ENCODE measurements at places on chromosomes 11 and 22.

DNA sequence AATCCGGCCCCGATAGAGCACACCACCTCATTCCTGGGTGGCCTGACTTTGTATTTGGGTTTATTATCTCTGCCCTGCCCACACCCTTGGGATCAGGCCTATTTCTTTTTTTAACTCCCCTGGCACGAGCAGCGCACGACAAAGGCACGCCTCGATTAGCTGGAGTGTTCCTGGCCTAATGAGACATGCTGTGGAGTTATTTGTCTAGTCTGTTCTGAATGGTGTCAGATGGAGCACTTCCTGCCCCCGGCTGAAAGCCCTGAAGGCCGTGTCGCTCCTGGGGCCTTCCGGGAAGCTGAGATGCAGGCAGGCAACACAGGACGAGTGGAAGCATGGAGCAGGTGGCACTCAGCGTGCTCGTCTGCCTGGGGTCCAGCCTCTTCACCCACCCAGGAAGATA, 47.1 kb downstream of the LARGE1 start:
- DNase-seq = no peak

GRCh38 chr11:57237204-57237681, at the start of gene APLNR:
TSS of gene APLNR (minus strand) at chr11:57237250. CDS start at chr11:57237004, 246 bp downstream.
- DNase-seq = no peak

DNA sequence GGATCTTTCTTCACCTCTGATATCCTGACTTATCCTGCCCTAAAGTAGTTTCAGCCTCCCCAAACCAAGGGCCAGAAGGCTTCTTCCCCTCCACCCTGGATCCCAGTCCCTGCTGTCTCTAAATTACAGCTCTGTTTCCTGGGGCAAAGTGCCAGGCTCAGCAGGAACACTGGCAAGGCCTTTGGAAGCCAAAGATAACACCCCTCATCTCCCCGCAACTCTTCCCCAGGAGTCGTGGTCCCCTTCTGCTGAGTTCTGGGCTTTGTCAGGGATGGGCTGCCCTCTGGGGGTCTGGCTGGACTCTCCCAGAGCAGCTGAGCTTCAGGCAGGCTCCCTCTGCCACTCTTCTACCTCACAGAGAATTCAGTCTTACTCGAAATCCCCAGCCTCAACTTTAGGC, 53.8 kb upstream of the AMPD3 start:
- no peak for DNase-seq

GRCh38 chr22:43847376-43848289, 14.7 kb downstream of the SULT4A1 start:
- no peak for DNase-seq

DNA sequence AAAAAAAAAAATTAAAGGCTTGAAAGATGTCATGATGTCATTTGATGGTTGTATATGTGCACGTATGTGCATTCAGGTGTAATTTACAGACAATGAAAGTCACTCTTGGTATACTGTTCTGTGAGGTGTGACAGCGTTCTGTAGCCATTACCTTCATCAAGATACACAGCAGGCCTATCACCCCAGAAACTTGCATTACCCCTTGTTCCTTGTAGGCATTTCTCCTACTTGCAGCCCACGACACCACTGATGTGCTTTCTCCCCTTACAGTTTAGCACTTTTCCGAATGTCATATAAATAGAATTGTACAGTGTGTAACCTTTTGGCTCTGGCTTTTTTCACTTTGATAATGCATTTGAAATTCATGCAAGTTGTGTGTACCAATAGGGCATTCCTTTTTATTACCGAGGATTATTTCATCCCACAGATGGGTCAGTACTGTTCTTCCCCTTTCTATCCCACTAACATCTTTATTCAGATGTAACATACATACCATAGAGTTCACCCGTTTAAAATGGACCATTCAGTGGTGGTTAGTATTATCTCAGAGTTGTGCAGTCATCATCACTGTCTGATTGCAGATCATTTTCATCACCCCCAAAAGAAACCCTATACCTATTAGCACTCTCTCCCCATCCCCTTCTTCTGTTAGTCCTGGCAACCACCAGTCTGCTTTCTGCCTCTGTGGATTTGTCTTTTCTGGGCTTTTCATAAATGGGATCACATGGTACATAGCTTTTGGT, 30.3 kb downstream of the BCR start:
- DNase-seq = no peak

DNA sequence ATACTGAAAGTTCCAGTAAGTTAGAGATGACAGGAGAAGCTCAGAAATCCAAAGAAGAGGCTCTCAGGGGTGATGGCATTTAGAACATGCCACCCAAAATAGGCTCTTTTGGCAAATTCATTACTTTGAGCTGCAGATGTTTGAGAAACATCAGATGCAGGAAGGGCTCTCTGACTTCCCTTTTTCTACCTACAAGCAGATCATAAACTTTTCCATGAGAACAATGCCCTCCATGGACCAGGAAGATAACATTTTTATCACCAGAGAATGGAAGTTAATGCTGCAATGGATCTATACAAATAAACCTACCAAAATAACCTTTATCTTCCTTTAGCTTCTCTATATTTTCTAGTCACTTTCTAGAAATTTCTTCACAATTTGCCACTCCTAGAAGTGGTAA, 32.7 kb upstream of the FAR1 start:
- DNase-seq = no peak

GRCh38 chr11:91239359-91239758, 985.3 kb upstream of the FAT3 start:
- DNase-seq = no peak

DNA sequence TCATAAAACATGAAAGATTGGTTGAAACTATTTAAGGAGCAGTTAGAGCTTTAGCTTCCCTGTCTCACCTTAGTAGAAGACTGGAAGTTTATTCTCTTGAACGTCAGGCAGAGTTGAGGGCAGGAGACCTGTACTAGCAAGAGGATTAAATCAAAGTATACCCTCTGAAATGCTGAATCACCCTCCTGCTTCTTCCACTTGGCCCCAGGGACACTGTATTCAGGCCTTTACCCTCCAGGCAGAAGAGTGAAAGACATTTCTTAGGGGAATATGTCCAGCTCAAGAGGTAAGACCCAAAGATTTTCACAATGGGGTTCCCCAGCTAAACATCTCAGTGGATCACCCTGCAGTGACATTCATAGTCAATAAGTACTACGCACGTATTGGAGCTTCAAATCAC, 11.9 kb downstream of the APOA4 start:
- no peak for DNase-seq

DNA sequence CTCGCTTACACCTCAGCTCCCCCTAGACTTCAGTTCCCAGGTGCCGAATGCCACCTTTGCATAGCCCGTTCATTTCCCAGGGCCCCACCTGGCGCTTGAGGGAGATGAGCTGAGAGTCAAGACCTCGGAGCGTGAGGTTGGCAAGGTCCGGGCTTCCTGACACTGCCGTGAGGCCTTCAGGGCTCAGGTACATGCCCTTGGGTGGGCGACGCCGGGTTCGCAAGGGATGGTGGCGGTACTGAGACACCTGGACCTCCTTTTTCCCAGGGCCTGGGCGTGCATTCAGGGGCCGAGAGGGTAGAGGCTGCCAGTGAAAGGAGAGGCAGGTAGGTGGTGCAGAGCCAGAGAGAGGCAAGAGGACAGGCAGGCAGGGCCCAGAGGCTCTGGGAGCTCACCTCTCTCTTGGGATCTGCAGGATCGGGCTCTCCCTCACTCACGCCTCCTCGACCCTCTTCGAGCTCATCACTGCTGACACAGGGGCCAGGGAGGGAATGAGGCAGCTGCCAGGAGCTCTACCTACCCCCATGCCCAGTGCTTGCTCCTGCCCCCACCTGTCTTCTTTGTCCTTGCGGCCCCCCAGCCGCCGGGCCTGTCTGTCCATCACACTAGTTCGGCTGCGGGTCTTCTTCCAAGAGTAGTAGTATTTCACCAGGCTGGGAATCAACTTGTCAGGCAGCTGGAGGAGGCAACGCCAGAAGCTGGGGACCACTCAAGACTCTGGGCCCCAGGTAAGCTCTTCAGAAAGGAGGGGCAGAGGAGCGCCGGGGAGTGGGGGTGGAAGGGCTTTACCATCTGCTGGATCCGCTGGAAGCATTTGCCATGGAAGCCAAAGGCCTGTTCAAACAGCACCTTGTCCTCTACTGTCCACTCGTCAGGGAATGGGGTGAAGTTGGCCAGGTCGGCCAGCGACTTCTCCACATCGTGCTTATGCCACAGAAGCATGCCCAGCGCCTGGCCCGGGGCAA, 2.8 kb downstream of the RCOR2 start:
- DNase-seq = no peak
